Glomerular endothelial cell (primary cell): ENCODE measurements at places on chromosomes 3 and 15. TPM values are rescaled to one million over a fixed set of nuclear protein-coding genes. Genes with fewer than 3 reads are reported as not detected.
A peak's percentile ranks its signal among the peaks of the same experiment; 100 is the strongest.

IL5RA gene
- total RNA-seq: not detected in 2 replicates

GRCh38 chr15:96349034-96349856, 18.7 kb downstream of the NR2F2 start:
- no peak for DNase-seq

- no peak for DNase-seq
Measured at GRCh38 chr15:58590926-58591325, 158.6 kb downstream of the ADAM10 start.

DNA sequence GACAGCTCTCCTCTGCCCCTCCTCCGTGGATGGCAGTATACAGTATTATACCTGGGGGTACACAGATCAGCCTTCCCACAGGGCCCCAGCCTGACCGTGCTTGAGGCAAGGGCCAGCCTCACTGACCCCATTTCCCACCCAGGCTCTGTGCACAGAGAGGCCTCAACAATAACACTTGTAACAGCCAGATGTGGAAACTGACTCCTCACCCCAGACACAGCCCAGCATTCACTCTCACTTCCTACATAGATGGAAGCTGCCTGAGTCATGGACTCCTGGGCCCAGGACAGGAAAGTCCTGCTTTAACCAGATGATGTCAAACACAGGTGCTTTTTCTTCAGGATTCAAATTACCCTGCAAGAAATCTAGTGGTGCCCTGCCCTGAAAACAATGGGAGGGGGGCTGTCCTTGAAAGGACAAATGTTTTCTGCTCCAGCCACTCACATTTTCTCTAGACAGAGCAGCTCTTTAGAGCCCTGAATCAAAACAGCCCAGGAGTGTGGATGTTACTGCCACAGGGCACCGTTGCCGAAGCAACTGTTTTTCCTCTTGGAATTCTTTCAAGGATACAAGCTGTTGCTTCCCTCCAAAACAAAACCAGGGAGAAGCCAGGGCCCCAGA, 16.4 kb downstream of the CCDC12 start:
- DNase-seq: peak; percentile 81

DNA sequence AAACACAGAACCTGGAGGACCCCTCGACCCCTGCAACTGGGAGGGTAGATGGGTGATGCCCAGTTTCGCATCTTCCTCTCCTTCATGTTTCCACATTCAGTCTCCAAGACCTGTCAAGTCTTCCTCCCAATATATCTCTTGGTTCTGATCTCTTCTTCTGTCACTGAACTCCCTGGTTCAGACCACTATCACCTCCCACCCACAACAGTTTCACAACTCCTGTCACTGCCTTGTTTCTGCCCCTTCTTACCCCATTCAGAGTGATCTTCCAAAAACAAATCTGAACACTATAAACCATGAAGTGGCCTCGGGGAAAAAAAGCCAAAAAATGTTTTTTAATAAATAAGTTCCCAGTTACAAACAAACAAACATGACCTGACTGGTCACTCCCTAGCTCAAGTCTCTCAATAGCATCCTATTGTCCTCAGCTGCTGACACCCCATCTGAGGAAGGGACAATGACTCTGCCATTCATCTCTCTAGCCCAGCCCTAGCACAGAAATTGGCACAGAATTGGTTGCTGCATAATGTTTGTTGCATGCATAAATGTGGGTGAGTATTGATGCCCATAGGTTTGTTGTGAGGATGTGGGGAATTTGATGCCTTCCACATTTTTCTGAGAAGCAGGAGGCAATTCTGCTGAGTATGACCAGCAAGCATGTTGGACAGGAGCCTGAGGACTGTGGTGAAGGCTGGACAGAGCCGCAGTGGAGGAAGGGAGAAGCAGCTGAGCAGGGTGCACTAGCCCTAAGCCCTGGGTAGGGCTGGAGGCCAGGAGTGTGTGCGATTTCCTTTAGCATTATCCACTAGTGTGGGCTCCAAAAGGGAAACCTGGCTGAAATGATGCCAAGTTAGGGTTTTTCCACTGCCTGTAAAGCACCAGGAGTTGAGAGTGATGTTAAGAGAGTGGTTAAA, 12.2 kb upstream of the XYLB start:
- DNase-seq: no peak

- DNase-seq: no peak
Measured at GRCh38 chr15:88894348-88894818, 961 bp downstream of the HAPLN3 start.

DNA sequence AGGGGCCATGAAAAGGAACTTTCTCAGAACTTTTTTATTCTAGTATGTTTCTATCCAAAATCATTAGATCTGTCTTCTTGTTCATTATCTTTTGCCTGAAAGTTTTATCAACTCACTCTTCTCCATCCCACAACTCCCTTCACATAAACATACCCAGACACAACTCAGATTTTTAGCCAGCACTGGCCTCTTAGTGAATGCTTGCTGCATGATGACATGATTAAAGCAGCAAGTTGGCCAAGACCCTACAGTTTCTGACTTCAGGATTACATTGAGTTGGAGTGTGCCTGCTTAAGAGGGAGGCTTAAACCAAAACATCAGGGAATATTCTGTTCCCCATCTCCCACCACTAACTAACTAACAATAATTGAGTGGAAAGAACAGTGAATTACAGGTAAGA, 38.1 kb downstream of the PLSCR2 start:
- no peak for DNase-seq

GRCh38 chr15:60004846-60005351, 788 bp downstream of the FOXB1 start:
- no peak for DNase-seq

DNA sequence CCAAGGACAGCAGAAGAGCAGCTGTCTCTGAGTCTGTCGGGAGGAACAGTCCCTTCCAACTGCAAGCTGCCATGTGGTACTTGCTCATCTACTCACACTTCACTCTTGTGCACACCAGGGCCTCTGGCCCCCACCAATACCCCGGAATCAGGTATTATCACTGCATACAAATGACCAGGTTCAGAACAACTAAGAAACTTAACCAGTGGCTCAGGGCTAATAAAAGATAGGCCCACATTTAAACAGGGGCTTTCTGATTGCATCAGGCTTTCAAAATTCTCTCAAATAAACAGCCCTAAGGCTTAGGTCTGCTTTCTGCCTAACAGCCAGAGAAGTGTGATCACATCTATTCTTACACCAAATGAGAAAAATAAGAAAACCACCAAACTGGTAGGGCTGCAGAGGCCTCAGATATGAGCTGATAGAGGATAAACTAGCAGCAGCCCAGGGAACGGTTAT, 20.7 kb downstream of the CCDC12 start:
- no peak for DNase-seq
